Naive B cell (primary cell): ENCODE measurements at places on chromosomes 7 and 10. TPM values are rescaled to one million over a fixed set of nuclear protein-coding genes. Genes with fewer than 3 reads are reported as not detected.

GRCh38 chr7:139840776-139841175 lies 11.7 kb downstream of the TBXAS1 start:
- DNase-seq = no peak

- DNase-seq = no peak
Observed at GRCh38 chr10:93072225-93072712, 1.4 kb upstream of the CYP26A1 start.

- no peak for DNase-seq
Observed at GRCh38 chr7:124603066-124603465, 162.5 kb downstream of the GPR37 start.

- DNase-seq = no peak
Observed at GRCh38 chr7:107592361-107593024, 12.4 kb downstream of the BCAP29 start.

- DNase-seq = no peak
Observed at GRCh38 chr10:73953665-73954064, 42.7 kb downstream of the PLAU start.

DNA sequence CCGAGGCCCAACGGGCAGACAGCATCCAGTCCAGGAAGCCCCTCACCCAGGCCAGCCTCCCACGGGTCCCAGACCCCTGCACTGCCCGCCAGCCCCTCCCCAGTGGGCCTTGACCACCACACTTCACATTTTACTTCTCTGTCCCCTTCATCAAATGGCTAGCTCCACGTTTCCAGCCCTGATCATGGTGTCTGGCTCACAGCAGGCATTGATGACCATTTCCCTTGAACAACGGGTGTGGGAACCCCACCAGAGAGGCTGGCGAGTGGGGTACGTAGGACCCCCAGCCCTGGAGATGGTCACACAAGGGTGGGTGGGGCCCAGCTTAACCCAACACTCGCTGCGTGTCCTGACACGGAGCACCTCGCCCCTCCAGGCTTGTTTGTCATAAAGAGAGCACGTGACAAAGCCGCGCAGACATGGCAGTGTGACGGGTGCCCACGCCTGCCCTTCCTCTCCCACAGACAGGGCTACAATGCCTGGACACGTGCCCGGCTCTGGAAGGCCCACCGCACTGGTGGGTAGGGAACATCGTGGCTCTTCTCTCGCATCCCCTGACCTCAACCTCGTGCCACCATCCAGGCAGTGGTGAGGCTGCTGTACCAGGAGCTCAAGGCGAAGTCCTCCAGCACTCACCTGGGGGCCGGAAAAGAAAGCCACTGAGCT lies 267.7 kb downstream of the MAD1L1 start:
- no peak for DNase-seq

GRCh38 chr10:24153031-24153430 lies 55.9 kb upstream of the KIAA1217 start:
- no peak for DNase-seq

DNA sequence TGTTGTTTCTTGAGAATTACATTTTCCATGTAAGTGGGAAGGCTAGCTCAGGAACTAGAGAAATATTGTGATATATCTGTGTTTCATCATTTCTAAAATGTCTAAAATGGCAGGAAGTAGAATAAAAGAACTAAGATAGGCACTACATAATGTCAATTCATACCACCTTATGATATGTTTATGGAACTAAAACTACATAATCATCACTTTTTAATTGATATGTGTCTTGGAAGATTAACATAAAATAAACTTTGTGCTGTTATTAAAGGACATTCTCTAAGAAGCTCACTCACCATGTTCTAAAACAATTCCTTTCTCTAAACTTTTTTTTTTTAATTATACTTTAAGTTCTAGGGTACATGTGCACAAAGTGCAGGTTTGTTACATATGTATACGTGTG lies 83.5 kb upstream of the TAS2R16 start:
- no peak for DNase-seq

DNA sequence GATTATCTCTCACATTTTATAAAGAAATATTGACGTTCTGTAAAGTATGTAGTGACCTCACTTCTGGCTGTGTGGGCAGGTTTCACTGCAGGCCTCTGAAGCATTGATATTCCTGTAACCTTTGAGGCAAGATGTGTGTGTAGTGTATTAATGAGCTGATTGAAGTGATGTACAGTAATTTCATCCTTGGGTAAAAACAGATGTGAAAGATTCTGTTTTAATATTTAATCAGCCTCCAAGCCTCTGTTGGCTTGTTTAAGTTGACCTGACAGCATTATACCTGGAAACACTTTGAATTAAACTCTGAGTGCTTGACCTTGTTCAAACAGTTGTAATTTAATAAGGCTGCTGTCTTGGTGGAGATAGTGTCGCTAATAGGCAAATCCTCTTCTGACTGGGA lies 74.9 kb downstream of the KAT6B start:
- no peak for DNase-seq

SORCS1 gene
- polyA plus RNA-seq = not detected

CALML3 gene
- polyA plus RNA-seq = not detected

ANKMY2 gene
- 19.8 TPM for polyA plus RNA-seq

TWIST1 gene
- not detected for polyA plus RNA-seq
